ENCODE measurements at places on chromosomes 7 and 10. TPM values are rescaled to one million over a fixed set of nuclear protein-coding genes. Genes with fewer than 3 reads are reported as not detected.

The BMPER gene
- 56.5 TPM for total RNA-seq

The HTR5A gene
- not detected for total RNA-seq

The HOXA3 gene
- total RNA-seq = not detected

The ICA1 gene
- 0.23 TPM for total RNA-seq

The MYOF gene
- 191 TPM for total RNA-seq

The ARHGAP22 gene
- 28.0 TPM for total RNA-seq

The ATRNL1 gene
- 0.23 TPM for total RNA-seq

The SMIM30 gene
- total RNA-seq = 26.3 TPM

The CALD1 gene
- 510 TPM for total RNA-seq

The PRKG1 gene
- total RNA-seq = 76.2 TPM

The CTTNBP2 gene
- total RNA-seq = 0.12 TPM

The SUN3 gene
- total RNA-seq = not detected

The ADCY1 gene
- total RNA-seq = 2.3 TPM

The GNGT1 gene
- total RNA-seq = not detected

Data from smooth muscle cell of the coronary artery (primary cell).